ENCODE measurements at places on chromosomes 11 and 22.

GRCh38 chr22:22735695-22736611 is 91.5 kb downstream of the GGTLC2 start:
- DNase-seq, result peak; percentile 77

- DNase-seq, result no peak
Observed at GRCh38 chr11:71931245-71931602, 2.4 kb downstream of the RNF121 start.

DNA sequence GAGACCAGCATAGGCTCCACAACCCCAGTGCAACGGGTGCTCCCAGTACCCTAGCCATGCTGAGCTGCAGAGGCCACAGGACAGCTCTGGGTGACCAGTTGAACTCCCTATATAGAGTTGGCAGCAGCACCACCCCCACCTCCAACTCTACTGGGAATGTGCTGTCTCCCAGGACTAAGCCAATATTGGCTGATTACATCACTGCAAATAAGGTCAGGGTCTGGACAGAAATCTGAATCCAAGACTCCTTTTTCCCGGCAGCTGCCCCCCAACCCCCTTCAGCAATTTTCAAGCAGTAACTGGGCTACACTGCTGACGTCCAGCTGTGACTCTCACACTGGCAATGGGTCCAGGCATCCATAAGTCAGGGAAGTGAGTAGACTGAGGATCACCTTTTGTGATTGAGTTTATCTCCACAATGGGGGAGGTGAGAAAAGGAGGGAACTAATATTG is at the start of gene HPX:
Gene HPX, minus strand, starts transcription at position 82 of the 453 bp plus-strand sequence. Its CDS starts 24 bp downstream, at position 58.
- DNase-seq, result no peak

DNA sequence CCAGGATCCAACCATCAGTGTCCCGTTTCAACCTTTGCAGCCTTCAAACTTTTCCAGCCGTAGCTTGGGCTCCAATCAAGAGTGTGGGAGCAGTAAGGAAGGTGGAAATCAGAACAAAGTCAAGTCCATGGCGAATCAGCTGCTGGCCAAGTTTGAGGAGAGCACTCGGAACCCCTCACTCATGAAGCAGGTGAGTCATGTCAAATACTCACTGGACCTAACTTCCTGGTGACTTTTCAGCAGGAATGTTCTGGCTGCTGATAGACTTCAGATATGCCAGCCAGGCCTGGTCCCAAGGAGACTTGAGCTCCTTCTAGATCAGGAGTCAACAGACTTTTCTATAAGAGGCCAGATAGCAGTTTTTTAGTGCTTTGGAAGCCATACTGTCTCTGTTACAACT is 129.0 kb downstream of the MICAL2 start:
- no peak for DNase-seq

- DNase-seq, result no peak
Observed at GRCh38 chr11:13697710-13698109, 29.2 kb downstream of the FAR1 start.

DNA sequence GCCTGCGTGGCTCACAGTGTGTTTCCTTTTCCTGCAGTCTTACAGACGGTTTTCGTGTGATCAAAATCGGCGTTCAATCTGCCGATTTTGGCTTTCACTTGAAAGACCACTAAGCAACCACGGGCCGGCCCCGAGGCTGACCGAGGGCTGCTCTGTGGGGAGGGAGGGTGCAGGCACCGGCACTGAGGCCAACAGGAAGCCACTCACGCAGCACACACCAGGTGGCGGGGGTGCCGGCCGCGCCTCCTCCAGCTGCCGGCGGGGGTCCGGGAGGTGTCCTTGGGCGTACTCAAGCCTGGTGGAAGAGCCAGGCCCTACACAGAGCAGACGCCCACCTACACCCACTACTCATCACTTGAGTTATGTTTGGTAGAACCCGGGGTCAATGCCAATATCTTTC is 14.3 kb downstream of the TOLLIP start:
- no peak for DNase-seq

- DNase-seq, result peak; percentile 45
Observed at GRCh38 chr22:40534379-40535188, 101.9 kb downstream of the MRTFA start.

DNA sequence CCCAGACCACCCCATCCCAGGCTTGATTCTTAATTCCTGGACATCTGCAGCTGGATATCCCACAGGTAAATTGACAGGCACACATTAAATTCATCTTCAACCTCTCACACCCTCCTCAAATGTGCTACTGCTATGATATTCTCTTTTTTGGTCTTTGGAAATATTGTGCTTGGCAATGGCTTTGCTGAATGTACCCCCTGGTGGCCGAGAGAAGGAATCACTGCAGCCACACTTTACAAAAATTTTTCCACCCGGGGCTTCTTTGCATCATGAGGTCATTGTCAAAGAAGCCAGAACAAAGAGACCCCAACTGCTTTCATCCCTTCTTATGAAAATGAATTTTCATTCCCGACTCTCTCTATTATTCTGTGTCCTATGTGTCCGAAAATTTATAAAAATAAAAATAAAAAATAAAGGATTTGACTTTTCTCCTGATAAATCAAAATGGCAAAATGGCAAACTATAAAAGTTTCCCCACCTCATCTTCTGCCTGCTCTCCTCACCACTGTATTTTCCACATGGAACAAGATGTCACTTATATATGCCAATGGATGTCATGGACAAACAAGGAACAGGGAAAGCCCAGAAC is 15.0 kb upstream of the CYB5R2 start:
- peak; percentile 51 for DNase-seq

DNA sequence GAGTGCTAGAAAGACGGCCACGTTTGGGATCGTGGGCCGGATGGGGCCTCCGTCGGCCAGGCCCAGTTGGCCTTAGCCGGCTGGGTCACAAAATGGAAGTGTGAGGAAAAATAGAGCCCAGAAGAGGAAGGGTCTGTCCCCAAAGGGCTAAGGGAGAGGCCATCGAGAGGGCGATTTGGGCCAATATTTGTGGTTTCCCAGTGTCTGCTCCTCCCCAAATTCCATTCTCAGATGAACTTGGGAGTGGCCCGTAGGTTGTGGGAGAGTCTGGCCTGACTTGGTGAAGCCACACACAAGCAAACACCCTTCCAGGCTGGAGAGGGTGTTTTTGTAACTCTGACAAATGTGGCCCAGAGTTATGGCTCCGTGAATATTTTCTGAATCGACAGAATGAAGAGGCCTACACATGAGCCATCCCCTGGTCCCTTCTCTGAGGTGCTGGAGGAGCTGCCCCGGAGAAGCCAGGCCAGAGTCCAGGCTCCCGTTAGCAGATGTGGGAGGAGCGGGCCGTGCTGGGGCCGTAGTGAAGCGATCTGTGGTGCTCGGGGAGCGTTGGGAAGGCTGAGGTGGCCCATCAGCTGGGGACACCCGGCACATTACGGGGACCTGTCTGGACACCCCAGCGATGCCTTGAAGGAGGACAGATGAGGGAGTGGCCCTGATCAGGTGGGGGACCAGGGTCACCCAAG is 73.5 kb upstream of the PPARA start:
- DNase-seq, result no peak

DNA sequence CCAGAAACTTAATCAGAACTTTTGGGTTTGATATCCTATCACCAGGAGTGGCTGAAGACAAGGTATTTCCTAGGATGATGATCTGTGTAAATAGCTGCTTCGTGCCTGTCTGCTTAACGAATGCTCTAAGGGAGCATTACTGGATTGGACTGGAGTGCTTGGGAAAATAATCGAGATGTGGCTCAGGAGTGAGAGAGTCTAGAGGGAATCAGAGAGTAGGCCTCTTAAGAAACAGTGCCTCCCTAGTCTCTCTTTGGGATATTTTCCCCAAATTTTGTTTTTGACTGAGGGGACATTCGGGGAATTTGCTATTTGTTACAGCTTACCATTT is 2.5 kb downstream of the MAML2 start:
- DNase-seq, result no peak

GRCh38 chr11:79033833-79034232 is 407.0 kb downstream of the TENM4 start:
- no peak for DNase-seq

DNA sequence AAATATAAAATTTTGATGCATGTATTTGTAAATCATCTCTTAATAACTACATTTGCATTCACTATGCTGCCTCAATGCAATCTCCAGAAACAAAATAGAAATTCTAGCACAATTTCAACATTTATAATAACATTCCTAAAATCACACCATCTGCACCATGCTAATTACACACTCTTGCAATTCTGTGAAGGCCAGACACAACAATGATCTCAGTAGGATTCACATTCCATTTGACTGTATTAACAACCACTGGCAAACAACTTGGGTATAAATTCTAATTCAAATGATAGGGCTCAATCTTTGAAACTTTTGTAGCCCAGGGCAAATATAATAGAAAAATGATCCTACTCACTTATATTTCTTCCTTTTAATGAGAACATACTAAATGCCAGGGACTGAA is 25.9 kb downstream of the RAB6A start:
- no peak for DNase-seq

GRCh38 chr22:20186183-20186870 is 35.5 kb upstream of the CCDC188 start:
- DNase-seq, result no peak

- DNase-seq, result peak; percentile 69
Observed at GRCh38 chr22:27903805-27904473, 15.1 kb downstream of the PITPNB start.

GRCh38 chr11:134120143-134120850 is 51.4 kb downstream of the JAM3 start:
- no peak for DNase-seq

GRCh38 chr11:128462189-128462588 is 125.2 kb downstream of the ETS1 start:
- no peak for DNase-seq

GRCh38 chr11:133011604-133012003 is 520.7 kb downstream of the OPCML start:
- peak; percentile 6 for DNase-seq

DNA sequence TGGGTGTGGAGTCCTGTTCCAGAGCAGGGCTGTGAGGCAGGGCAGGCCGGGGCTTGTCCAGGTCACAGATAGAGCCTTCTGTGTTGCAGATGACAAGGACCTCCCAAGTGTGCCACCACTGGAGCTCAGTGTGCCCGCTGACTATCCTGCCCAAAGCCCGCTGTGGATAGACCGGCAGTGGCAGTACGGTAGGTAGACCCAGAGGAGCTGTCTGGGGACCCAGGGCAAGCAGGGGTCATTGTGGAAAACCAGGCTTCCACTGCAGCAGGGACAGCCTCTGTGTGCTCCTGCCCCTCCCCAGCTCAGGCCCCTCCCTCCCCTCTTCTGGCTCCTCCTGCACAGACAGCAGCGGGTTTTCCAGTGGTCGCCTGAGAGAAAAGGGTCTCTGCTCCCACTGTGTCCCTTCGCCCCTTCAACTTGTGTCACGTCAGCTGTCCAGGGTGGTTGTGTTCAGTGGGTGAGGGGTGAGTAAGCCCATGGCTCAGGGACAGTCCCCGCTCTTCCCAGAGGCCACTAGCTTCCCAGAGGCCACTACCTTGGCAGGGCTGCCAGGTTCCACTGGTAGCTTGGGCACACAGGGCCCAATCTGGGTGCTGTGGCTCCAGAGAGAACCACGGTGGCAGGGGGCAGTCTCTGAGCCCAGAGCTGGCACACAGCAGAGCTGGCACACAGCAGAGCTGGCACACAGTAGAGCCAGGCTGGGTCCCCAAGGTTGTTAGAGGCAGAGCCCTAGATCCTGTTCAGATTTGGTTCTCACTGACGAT is 78.4 kb downstream of the MED15 start:
- no peak for DNase-seq

GRCh38 chr22:27463121-27463660 is 338.4 kb downstream of the MN1 start:
- DNase-seq, result no peak

DNA sequence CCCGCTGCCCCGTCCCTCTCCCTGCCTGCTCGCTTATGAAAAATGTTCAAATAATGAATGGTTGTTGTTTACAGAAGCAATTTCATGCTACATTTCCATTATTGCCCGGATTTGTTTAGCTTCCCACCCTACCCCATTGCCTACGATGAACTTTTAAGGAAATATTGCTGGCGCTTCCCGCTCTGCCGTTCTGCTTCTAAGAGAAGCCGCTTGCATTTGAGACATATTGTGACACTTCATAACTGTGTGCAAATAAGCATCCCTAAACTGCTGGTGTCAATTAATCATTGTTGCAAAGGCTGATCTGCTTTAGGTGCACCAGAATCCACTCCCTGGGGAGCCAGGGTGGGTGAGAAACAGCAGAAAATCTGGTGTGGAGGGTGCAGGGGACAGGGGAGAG is 52.3 kb upstream of the LMO1 start:
- DNase-seq, result no peak

DNA sequence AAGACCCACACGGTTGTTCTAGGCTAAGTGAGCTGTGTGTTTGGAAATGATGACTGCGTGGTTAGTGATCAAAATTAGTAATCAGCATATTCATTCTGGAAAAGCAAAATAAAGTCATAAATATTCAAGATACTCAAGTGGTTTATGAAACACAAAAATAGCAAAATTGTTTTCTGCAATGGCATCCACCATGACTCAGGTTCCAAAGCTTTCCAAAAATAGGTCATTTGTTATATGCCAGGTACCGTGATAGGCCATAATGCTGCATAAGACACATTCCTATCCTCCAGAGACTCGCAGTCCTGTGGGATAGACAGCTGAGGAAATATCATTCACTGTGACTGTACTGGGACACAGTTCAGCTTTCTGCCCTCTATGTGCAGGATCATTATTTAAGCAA is 2.4 kb upstream of the ATL3 start:
- no peak for DNase-seq

- DNase-seq, result no peak
Observed at GRCh38 chr11:14124886-14125285, 162.4 kb downstream of the SPON1 start.

- DNase-seq, result peak; percentile 26
Observed at GRCh38 chr22:30291058-30291892, 2.0 kb upstream of the CASTOR1 start.

- DNase-seq, result no peak
Observed at GRCh38 chr22:44128958-44129618, 51.6 kb upstream of the PARVG start.

DNA sequence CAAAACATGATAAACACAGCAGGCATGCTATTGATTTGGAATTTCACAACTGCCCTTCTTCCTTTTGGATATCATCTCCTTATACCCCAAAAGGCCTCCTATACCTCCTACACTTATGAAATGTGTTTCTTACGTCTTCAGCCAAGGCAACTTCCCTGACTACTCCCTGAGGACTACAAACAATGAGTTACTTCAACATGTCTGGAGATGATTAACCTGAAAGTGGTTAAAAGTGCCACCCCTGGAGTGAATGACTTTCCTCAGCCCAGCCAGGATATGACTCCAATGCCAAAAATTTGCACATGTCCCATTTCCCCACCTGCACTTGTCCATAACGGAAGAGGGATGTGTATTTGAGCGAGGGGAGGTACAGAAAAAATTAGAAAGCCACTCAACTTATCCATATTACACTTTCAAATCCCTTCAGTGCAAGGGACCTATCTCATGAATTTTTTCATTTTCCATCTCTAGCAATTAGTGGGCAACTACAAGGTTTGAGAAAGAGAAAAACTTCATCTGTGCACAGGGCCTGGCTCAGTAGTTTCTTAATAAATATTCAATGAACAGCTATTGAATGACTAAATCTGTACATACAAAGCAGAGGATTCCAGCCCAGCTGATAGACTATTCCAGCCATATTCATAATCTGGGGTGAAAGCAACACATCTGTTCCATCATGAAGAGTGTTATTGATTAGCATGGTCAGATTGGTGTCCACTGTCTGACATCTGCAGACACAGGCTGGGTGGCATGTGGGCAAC is 36.8 kb downstream of the KIRREL3 start:
- DNase-seq, result no peak

All from hematopoietic multipotent progenitor cell treated with erythropoietin and hydrocortisone succinate and interleukin-3 and kit ligand, for 6 days (in vitro differentiated cells).